Activated naive CD8-positive, alpha-beta T cell treated with anti-CD3 and anti-CD28 coated beads, Interleukin-2, amount 10 ng/mL, durations not matched to agents 7 days and 5 days (primary cell): ENCODE measurements at places on chromosomes 16 and 17. TPM values are rescaled to one million over a fixed set of nuclear protein-coding genes. Genes with fewer than 3 reads are reported as not detected.

DNA sequence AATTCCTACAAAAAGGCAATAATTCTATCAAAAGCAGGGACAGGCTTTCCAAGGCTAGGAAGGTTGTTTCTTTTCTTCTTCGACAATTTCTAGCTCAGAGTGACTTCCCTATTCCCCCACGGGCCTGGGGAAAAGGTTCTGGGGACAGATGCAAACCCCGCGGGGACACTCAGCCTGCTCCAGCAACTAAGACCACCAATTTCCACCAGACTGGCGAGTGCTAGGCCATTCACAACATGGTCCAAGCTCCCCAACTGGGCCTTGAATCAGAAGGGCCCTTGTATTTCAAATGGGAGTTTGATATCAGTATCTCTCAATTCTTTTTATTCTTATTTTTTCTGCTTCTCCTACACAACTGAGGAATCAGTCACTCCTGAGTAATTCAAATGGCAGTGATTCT, 86.7 kb downstream of the USP31 start:
- DNase-seq, result no peak

GRCh38 chr17:42760652-42761581, at the start of gene RAMP2:
TSS of gene RAMP2 (plus strand) at chr17:42761227. CDS start at chr17:42761262, 35 bp downstream.
- DNase-seq, result no peak

The SBK1 gene
- total RNA-seq, result 15.9 TPM

- DNase-seq, result no peak
These were observed 19.2 kb downstream of the RBFOX1 start for GRCh38 chr16:7351610-7352510.

DNA sequence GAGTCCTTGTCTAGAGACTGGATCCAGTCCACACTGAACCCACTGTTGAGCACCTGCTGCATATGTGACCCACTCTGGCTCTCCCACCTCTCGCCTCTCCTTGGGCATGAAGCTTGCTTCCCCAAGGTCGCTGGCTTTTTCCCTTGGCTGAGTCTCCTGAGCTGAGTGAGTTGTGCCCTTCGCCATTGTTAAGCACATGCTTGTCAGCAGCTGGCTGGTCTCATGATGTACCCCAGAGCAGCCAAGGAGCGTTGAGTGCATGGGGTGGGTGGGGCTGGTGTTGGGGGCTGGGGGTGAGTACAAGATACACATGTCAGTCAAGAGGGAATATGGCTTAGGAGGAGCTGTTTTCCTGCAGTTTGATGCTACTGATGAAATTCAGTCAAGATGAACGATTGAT, 165.6 kb downstream of the SNX29 start:
- DNase-seq, result no peak

The POLDIP2 gene
- 51.5 TPM for total RNA-seq

- DNase-seq, result no peak
These were observed 65.4 kb upstream of the B4GALNT2 start for GRCh38 chr17:49067163-49067562.
